AG04450 (cell line): ENCODE measurements at places on chromosomes 12 and 14. TPM values are rescaled to one million over a fixed set of nuclear protein-coding genes. Genes with fewer than 3 reads are reported as not detected.
A peak's percentile ranks its signal among the peaks of the same experiment; 100 is the strongest.

GPRC5D gene
- polyA plus RNA-seq: not detected in 2 replicates

GPR132 gene
- polyA plus RNA-seq: 0.07 and 0.14 TPM in 2 replicates

SOX5 gene
- 6.7 and 7.5 TPM in 2 replicates for polyA plus RNA-seq

PRKCH gene
- polyA plus RNA-seq: 1.0 and 1.6 TPM in 2 replicates

SERPINA4 gene
- polyA plus RNA-seq: not detected in 2 replicates

INTS13 gene
- polyA plus RNA-seq: 21.3 and 38.3 TPM in 2 replicates

DNA sequence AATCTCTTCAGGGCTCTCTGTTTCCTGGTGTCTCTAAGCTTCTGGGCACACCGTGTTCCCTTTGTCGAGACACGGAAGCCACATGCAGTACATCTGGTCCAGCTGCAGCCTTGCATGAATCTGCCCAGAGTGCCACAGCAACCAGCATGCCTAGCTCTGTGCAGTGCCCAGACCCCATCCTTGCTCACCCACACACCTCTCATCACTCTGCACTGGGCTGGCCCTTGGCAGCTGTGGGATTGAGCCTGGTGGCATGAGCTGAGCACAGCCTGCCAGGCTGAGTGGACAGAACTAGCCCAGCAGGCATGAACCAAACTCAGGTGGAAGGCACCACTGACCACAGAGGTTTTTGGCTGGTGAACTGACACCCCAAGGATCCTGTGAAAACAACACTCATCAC, 279.9 kb downstream of the ATXN7L3B start:
- no peak for DNase-seq

- DNase-seq: no peak
Observed at GRCh38 chr12:75622492-75622891, 111.1 kb upstream of the KRR1 start.

GRCh38 chr12:23795494-23795893, 154.0 kb downstream of the SOX5 start:
- no peak for DNase-seq

DNA sequence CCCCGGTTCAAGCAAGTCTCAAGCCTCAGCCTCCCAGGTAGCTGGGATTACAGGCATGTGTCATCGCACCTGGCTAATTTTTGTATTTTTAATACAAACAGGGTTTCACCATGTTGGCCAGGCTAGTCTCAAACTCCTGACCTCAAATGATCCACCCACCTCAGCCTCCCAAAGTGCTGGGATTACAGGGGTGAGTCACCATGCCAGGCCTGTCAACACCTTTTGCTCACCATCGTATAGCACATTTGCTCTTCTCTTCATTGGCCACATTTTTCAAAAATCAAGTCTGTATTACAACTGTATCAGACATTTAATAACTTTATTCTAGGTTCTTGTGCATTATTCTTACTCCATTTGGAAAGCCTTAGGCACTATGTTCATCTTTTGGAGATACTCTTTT, 50.3 kb downstream of the BCAT1 start:
- no peak for DNase-seq

GRCh38 chr14:104403421-104404220, 175.9 kb upstream of the C14orf180 start:
- no peak for DNase-seq

DNA sequence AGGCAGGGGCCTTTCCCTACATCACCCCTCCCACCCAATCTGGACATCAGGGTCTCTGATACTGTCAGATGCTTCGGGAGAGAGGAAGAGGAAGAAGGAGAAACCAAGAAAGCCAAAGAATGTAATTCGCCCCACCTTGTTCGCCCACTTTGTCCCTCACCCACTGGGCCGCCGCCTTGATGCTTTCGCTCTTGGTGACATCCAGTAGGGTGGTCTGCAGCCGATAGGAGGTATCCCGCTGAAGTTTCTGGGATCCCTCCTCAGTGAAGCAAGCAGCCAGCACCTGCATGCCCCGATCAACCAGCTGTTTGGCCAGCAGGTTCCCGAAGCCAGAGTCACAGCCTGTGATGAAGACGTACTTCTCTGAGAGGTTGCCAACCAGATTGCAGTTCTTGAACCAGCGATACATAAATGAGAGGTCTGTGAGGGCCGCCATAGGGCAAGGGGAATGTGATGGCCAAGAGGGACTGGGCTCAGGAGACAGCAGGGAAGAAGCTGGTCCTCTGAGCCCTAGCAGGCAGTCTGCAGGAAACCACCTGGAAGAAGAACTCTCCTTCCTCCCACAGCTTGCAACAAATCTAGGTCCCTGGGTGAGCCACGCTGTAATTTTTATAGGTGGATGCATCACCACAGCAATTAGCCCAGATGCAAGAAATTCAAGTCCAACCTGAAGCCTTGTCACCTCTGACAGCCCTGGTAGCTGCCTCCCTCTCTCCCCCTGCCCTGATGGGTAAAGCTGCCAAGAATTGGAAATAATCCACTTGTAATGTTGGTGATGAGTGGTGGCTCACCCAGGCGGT, at the start of gene SDR9C7:
Gene SDR9C7, minus strand, starts transcription at position 583 of the 800 bp plus-strand sequence. Its CDS starts 147 bp downstream, at position 436.
- no peak for DNase-seq

DNA sequence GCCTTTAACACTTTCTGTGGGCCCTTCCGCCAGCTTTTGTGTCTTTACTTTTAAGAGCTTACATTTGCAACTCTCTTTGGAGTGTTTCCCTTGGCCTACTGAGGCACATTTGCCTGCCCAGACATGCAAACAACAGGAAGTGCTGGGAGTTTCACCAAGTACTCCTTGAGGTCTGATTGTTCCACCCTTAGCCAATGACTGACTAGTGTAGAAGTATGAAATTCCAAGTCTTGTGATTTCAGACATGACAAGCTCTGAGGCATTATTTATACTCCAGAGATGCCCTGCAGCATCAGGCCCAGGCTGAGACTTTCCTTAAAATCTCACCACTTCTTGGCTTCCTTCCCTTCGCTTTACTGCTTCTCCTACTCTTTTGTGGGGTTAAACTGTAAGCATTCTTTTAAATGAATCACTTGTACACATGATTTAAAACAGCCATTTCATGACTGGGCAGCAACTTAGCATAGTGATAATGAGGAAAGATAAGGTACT, 174.1 kb downstream of the SLC6A15 start:
- peak; percentile 23 for DNase-seq

- no peak for DNase-seq
Observed at GRCh38 chr12:693934-694533, 30.8 kb upstream of the NINJ2 start.
